ENCODE measurements at places on chromosomes 2 and 18.

GRCh38 chr2:215717501-215718381 is 281.9 kb upstream of the FN1 start:
- peak; percentile 90 for DNase-seq

GRCh38 chr18:64449434-64449833 is 300.5 kb upstream of the LINC00305 start:
- no peak for DNase-seq

- no peak for DNase-seq
These were observed 206.7 kb downstream of the ZFP36L2 start for GRCh38 chr2:43019536-43020183.

DNA sequence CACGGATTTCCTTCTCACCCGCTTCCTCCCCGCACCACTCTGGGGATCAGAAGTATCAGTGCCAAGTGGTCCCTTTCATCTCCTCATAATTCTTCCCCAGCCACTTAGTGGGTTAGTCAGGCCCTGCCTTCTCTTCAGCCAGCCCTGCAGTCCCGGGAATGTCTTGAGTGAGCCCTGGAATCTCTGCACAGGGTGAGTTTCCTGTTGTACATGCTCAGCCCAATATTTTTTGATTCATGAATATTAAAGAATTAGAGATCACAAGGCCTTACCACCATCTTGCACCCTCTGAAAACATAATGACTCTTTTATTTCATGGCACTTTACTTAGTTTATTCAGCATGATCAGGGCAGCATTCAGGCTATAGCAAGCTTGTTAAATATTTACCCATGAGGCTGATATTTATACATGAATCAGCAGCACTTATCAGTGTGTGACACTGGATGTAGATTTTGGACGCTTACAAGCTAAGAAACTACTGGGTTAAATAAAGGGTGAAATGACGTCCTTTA is 159.4 kb upstream of the FOSL2 start:
- peak; percentile 16 for DNase-seq

DNA sequence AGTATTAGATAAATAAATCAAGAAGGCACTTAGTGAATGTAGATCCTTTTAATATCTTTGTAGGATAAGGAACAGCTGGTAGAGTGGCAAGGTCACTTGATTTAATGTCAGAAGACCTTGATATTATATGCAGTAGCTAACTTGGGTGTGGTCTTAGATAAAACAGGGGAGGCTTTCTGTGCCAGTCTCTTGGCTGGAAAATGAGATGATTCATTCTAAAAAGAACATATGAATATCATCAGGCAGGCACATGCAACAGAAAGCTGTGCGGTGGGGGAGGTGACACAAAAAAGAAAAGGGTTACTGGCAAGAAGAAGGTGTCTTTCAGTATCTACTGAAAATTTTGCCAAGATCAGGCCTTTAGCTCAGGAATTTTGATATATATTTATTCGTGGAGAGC is 931.7 kb upstream of the CELF4 start:
- DNase-seq = no peak

DNA sequence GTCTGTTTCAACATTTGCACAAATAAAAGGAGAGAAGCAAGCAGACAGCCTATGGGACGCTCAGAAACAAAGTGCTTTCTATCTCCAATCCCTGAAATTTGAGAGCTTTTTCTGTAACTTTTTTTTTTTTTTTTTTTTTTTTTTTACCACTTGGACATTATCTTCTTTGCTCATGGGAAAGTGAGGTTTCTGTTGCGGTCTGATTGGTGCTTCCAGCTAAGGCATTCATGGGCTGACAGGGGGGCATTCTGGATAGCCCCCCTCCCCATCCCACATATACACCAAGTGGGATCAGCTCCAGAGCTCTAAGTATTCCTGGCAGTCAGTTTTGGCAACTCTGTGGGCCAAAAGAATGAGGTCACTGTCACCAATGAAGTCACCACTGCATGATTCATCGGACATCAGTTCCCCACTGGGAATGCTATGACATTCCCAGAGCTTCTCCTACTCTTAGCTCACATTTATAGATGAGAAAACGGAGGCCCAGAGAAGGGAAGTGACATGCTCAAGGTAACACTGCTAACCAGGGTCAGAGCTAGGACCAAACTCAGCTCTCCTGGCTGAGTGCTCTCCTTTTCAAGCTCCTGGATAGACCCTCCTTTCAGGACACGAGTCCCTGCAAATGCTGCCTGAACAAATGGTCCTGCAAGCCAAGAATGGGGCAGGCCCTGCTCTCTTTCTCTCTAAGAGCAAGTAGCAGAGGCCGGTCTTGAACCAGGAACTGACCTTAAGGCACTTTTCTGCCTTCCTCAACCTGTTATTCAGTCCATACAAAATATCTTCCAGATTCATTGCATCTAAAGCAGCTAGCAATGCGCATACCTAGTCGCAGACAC is 61.3 kb downstream of the TMEM247 start:
- peak; percentile 64 for DNase-seq

DNA sequence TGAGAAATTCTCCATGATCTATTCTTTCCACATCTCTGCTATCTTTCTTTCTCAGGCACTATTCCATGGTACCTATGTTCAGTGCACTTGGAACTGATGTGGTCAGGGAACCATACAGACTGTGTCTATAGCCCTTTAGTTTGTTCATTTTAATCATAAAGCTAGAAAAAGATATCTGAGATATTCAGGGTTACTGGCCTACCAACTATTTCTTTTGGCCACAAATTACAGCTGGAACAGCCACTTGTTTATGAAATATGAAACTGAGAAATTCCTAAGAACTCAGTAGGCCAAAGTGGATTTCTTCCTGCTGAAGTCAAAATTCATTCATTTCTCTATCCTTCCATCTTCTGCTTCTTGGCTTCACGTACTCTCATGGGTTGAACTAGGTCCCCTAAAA is 22.8 kb upstream of the LYPD1 start:
- DNase-seq = peak; percentile 73

All from fibroblast of the aortic adventitia (primary cell).